Stimulated activated naive CD8-positive, alpha-beta T cell treated with anti-CD3 and anti-CD28 coated beads, Interleukin-15, Interleukin-2, amounts not matched to agents 100 U/mL and 50 U/mL, for 24 hours (primary cell): ENCODE measurements at places on chromosomes 3 and 15.
A peak's percentile ranks its signal among the peaks of the same experiment; 100 is the strongest.

GRCh38 chr15:39176030-39176429 is 404.8 kb upstream of the THBS1 start:
- DNase-seq: no peak

DNA sequence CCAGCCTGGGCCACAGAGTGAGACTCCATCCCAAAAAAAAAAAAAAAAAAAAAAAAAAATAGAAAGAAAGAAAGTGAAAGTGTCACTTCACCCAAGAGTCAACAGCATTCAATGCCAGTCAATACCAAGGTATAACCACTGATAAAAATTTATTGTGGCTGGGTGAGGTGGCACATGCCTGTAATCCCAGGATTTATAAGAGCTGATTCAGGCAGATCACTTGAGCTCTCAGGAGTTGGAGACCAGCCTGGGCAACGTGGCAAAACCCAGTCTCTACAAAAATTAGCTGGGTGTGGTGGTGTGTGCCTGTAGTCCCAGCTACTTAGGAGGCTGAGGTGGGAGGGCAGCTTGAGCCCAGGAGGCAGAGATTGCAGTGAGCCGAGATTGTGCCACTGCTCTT is 46.5 kb upstream of the PIK3CB start:
- DNase-seq: no peak

DNA sequence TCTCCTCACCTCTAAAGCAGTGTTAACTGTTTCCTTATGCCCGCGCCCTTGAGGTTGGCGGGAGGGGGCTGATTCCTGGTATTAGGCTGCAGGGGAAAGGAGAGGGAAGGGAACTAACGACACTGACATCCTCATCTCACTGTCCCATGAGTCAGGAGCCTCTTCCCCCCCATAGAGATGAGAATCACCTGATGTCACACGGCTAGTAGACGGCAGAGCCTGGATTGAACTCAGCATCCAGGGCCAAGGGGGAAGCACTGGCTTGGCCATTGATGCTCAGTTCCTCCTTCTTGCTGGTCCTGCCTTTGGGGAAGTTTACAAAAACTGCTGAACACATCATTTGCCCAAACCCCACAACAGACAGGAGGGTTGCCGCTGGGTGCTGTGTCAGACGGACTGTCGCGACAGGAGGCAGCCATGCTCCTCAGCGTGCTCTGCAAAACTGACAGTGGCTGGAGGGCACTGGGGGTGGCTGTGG is 38.5 kb downstream of the IDH2 start:
- DNase-seq: no peak

- no peak for DNase-seq
Measured at GRCh38 chr3:189305412-189305811, 133.6 kb downstream of the TPRG1 start.

GRCh38 chr3:129276385-129276784 is 2.3 kb upstream of the HMCES start:
- DNase-seq: peak; percentile 41

DNA sequence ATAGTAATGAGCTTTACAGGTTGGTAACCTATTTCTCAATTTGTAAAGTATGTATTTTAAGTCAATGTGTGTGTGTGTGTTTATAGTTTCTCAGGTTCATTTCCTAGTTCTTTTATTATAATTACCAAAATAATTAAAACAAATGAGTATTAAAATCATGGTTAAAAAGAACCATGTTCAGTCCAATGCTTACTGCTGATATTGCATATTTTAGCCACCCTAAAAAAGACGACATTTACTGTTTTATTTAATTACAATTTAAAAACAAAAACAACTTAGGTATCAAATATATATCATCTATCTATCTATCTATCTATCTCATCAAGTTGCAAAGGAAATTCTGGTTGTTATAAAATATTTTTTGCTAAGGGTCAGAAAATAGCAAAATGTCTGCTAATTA is 203.3 kb downstream of the GBE1 start:
- DNase-seq: no peak

DNA sequence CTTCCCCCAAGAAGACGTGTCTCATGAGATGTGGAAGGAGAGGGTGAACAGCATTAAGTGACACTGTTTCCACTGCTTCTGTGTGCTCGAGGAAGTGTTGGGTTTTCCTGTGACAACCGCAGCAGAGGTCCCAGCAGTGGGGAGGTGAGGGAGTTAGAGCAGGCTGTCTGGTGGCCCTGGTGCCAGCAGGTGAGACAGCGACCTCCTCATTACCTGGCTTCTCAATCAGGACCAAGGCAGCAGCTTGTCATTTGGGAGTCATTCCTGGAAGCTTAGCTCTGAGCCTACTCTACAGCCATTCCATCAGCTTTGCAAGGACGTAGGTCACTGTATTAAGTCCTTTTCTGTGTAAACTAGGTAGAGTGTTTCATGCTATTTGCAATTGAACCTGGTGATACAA is 63.3 kb upstream of the RGMA start:
- no peak for DNase-seq

- no peak for DNase-seq
Measured at GRCh38 chr3:142118911-142119310, 30.4 kb downstream of the TFDP2 start.

DNA sequence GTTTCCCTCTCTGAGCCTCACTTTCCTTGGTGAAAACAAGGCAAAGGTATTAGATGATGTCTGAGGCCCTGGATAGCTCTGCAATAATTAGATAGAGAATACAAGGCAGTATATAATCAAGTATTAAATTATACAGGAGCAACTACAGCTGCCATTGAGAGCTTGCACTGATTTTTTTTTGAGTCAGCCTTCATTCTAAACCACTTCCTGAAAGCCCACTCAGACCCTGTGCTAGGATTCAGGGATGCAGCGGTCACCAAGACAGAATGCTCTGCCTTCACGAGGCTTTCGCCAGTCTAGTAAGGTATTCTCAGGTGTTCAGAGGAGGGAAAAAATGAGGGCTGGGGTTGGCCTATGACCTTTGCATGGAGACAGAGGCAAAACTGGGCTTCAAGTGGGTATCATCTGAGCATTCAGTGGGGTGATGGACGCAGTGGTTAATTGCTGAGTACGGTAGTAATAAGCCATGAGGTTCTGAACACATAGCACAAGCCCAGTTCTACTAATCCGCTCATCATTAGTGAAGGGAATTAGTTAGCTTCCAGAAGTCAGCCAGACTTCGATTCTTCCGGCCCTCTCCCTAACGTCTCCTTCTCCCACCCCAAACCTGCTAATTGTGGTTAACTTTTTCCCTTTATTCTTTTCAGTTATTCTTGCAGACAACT is 3.6 kb downstream of the VGLL4 start:
- DNase-seq: no peak

GRCh38 chr3:29334706-29335105 is 53.8 kb downstream of the RBMS3 start:
- DNase-seq: no peak
